ENCODE measurements at places on chromosomes 3 and 15.

DNA sequence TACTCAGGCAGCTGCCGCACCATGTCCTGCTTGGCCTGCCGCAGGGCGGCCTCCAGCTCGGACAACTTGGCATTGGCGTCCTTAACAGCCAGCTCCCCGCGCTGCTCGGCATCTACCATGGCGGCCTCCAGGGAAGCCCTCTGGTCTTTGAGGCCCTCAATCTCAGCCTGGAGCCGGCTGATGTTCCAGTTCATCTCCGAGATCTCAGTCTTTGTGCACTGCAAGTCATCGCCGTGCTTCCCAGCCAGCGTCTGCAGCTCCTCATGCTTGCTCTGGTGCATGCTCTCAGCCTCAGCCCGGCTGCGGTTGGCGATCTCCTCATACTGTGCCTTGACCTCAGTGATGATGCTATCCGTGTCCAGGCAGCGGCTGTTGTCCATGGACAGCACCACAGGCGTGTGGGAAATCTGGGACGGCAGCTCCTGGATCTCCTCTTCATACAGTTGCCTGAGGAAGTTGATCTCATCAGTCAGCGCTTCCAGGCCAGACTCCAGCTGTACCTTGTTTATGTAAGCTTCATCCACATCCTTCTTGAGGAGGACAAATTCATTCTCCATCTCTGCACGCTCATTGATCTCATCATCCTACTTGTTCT is 15.5 kb upstream of the PSTPIP1 start:
- DNase-seq: no peak

DNA sequence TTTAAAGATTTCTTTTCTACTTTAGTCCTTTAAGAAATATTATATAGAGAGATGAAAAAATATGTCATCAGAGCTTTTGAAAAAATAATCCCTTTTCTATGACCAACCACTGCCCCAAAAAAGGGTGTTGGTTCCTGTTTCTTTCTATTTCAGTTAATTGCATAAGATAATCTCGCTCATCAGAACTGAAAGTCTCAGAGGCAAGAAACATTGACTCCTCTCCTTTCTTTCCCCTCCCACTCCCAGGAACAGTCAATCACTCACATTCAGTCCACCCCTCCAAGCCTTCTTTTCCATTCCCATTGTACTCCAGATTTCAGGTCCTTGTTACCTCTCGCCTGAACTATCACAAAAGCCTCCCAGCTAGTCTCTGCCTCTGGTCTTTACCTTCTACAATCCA is 153.7 kb upstream of the ABI3BP start:
- DNase-seq: no peak

DNA sequence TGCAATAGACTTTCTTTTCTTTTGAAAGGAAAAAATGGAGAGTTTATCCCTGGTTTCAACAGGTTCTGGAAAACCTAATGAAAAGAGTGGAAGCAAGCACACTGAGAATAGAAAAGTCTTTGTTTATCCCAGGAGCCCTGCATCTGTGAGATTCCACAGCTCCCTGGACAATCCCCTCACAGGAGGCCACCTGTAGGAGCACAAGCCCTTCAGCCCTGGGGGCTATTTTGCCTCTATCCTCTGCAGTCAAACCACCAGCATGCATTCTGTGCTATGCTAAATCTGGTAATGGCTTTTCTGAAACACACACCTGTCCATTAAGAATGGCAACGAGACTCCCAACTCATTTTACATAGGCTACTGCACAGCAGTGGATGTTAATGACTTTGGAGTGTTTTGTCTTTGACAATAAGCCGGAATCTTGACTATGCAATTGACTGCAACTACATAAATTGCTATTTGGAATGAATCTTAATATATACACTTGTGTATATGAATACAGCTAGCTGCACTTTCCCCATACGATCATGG is 369.4 kb downstream of the NR2F2 start:
- DNase-seq: no peak

- no peak for DNase-seq
Measured at GRCh38 chr15:45535486-45536042, 13.0 kb upstream of the SLC30A4 start.

DNA sequence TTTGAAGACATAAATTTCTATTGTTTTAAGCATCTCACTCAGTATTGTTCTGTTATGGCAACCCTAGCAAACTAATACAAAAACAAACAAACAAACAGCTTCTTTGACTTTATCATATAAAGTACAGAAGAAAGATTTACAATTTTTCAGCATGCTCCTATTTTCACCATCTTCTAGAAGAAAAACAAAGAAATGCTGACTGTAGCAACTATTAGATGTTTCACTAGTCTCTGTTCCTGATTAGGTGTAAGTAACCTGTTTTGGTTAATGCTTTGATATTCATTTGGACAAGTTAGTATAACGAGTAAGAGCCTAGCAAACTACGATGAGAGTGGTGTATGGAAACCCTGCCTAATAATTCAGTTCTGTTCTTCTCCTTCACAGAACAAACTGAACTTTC is 478.5 kb downstream of the NAALADL2 start:
- no peak for DNase-seq

DNA sequence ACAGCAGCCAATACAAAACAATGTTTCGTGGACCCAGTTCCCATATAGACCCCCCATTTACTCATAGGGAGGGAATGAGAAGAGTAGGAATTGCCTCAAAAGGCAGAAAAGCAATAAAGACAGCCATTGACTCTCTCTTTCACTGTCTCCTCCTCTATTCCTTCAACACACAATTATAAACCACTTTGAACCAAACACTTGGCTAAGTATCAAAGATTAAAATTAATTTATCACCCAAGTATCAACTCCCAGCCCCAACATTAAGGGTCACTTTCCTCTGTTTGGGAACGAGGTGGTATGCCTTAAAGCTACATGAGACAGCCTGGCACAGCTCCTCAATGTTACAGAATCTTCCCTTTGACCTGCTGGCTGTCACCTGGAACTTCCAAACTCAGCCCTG is 16.4 kb upstream of the LRIG1 start:
- no peak for DNase-seq

DNA sequence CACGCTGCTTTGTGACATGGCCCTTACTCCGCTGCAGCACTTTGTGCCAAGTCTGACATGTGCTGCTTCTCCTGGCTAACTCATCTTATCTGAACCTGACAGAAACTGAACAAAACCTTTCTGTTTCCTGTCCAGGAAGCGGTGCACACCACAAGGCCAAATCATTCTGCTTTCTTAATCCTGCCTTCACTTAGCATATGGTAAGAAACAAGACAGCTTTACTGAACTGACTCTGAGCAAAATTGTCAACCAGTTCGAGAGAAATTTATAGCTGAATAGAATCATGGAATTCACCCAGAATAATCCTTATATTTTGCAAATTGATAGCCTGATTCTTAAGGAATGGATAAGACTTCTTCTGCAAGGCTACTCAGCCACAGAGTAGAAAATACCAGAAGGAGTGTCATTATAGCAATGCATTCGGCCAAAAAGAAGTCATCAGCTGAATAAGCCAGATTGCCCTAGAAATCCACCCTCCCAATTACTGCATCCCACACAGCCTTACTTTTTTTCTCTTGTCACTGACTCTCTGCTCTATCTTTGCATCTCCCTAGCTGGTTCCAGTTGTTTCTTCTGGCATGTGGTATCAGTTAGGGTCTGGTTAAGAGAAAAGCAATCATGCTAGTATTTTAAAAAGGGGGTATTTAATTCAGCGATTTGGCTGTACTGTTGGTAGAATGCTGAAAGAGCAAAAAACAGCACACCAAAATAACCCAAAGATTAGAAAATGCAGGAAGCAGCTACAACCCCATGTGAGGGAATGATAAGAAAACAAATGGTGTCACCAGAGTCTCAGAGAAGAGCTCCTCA is 41.6 kb upstream of the STRIT1 start:
- DNase-seq: no peak

- DNase-seq: no peak
Measured at GRCh38 chr15:55518641-55519040, 10.6 kb upstream of the DNAAF4 start.

DNA sequence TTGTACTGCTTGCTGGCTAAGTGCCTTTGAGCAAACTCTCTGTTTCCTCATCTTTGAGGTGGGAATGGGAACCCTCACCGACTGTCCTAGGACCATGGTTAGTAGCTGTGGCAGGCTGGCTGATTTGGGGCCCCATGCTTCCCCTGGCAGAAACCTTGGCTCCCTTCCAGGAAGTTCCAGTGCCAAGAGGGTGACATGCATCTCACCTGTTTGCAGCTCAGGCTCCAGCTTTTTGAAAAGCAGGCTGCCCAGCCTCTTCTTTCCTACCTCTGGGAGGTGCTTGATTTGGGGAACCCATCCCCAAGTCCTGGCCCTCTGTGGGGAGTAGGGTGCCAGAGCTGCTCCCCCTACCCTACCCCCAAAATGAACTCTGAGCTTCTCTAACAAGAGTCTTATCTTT is 50.8 kb downstream of the RAB11A start:
- no peak for DNase-seq

DNA sequence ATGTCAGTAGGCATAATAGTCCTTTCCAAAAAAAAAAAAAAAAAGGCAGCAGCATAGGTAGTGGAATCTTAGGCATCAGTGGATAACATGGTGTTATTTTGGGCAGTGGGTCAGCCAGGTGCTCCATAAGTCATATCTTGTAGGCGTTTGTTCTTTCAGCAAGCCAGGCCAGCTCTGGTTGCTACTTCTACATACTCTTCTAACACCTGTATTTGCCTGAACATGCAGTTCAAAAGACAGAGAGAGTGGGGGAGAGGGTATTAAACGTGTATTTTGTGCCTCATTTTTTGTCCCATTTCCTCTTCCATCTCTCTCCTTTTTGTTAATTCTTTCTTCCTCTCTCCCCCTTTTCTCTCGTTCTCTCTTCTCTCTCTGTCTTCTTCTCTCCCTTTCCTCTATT is 110.4 kb downstream of the TPRG1 start:
- DNase-seq: no peak

DNA sequence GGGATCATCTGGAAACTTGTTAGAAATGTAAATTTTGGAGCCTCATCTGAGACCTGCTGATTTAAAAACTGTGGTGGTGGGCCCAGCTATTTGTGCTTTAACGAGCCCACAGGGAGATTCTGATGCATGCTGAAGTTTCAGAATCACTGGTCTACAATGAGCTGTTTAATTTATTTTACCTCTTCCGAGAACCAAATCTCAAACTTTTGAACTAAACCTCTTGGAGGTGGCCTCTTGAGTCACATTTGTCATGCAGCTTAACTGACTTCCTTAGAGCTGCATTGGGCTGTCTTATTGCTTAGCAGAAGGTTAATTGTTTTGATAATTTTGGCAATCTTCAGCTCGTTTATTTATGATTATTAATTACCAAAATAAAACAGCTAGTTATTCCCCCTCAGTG is 112.1 kb upstream of the NPHP3 start:
- DNase-seq: no peak

DNA sequence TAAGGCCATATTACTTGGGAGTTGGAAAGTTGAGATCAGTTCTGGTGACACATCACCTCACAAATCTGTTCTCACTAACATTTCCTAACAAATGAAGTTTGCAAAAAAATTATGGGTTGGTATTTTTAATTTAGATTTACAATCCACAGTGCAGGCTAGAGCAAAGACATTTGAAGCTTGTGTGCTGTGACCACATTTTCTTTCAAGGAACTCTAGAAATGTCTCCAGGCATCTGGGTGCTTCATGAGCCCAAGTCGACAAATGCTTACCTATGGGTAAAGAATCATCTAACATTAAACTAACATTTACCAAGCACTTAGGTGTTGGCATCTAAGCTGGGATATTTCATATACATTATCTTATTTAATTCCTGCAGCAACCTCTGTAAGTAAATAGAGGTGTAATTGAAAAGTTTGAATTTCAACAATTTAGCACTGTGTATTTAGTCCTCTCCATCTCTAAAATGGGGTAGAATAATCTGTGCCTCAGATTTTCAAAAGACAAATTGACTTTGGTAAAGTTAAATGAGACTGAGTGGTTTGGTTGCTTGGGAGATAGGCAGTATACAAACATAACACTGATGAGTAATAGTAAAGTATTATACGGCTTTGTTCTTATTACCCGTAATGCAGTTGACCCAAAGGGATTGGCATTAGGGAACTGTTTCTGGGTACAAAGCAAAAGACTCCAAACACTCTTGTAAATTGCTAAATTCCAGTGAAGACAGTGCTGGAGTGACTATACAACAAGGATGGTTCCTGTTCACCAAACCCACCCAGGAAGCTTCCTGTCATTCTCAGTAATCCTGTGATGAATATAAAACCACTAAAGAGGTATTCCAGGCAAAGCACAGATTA is 162.5 kb downstream of the TPRG1 start:
- no peak for DNase-seq

DNA sequence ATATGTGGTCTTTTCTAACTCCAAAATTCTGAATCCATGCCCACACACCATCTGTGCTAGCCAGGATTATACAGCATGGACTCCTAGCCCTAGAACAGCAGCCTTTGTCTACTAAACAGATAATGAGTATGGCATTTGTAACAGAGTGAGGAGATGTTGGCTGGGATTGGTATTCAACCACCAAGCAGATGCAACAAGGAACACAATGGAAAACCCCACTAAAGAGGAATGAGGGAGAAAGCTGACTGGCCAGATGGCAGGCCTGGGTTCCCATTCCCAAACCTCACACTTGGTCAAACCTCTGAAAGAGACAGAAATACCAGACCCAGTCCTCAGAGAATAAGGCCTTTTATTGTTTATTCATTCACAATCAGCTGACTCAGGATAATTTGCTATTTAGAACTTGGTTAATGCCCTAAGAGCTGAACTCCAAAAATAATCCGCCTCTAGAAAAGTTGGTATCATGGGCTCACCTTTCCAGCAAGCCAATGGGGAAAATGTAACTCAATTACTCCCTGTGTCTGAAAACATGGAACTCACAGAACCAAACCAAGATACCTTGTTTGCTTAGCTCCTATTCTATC is 145.6 kb downstream of the LRRC3B start:
- DNase-seq: no peak

DNA sequence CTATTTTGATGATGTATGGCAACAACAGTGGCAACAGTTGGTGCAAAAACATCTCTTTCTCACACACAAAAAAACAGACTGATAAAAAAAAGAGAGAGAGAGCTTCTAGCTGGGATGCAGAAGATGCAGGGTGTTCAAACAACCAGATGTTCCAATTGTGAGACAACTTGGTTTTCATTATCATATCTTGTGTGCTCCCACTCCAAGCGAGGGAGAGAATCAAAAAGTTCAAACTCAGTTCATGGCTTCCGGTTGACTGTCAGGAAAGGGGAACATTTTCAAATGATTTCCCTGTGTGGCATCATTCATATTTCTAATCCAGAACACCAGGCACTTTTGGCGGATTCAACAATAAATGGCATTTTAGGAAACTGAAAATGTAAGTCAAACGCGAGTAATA is 72.1 kb downstream of the RSL24D1 start:
- DNase-seq: no peak

- no peak for DNase-seq
Measured at GRCh38 chr3:13878281-13879101, 1.4 kb downstream of the WNT7A start.
